ENCODE measurements at places on chromosomes 2 and 18.

GRCh38 chr2:144886862-144887261 is 366.9 kb upstream of the ZEB2 start:
- DNase-seq, result peak; percentile 38

DNA sequence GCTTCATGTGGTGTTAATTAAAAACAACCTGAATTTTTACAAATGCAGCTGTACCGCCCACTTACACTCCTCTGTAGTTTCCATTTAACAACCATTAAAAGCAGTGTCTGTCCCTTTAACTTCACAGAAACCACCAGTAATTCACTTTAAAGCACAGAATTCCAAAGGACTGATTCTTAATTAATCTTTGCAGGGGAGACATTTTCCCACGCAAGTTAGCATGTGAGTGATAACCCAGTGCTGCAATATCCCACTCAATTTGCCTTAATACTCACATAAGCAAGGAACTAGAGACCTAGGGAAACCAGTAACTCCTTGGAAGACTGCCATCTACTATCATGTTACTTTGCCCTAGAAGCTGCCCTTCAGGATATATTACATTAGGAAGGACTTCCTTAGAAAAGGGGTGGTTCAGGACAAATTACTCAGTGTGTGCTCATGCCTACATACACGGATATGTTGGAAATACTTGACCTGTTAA is 102.3 kb downstream of the OSR1 start:
- DNase-seq, result no peak

DNA sequence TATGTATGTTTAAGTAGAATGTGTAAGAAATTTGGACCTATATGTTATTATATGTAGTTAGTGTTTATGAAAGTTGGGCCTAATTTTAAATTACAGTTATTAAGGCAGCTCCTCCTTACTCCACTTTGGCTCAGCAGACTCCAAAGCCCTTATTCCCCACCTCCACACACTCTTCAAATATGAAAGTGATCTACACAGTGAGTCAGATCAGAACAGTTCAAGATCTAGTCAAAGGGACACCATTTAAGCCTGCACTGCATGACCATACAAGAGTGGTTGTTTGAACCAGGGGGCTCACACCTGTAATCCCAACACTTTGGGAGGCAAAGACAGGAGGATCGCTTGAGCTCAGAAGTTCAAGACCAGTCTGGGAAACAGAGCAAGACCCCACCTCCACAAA is 21.2 kb upstream of the PMAIP1 start:
- no peak for DNase-seq

- DNase-seq, result no peak
These were observed 31.3 kb downstream of the DGKD start for GRCh38 chr2:233385489-233386044.

All from midbrain (tissue), 1 donor.